ENCODE measurements at places on chromosomes 4 and X. TPM values are rescaled to one million over a fixed set of nuclear protein-coding genes. Genes with fewer than 3 reads are reported as not detected.

Gene TIGD4
- 0.19 TPM for polyA plus RNA-seq

Gene PHOX2B
- not detected for polyA plus RNA-seq

Gene USP17L15
- polyA plus RNA-seq = not detected

Gene PPEF2
- polyA plus RNA-seq = not detected

Gene TMEM150C
- 3.3 TPM for polyA plus RNA-seq

Gene DAPP1
- 1.8 TPM for polyA plus RNA-seq

Gene FDCSP
- polyA plus RNA-seq = not detected

DNA sequence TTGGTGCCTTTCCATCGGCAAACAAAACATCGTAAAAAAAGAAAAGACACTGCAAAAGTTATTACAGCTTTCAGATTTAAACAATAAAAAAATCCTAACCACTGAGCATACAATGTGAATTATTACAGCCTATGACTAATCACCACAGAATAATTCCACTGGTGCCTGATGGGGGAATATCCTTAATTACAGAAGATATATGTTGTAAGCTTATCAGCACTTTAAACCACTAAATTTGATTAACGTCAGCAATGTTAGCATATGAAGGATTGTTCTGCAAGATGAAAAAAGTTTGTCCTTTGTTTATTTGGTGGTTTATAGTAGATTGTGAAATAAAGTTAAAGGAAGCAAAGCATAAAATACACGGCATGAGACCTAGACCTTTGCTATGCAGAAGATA, 210.2 kb upstream of the ADAMTS3 start:
- no peak overlapping the region for H3K4me3 ChIP-seq
- H3K27ac ChIP-seq = no peak overlapping the region

DNA sequence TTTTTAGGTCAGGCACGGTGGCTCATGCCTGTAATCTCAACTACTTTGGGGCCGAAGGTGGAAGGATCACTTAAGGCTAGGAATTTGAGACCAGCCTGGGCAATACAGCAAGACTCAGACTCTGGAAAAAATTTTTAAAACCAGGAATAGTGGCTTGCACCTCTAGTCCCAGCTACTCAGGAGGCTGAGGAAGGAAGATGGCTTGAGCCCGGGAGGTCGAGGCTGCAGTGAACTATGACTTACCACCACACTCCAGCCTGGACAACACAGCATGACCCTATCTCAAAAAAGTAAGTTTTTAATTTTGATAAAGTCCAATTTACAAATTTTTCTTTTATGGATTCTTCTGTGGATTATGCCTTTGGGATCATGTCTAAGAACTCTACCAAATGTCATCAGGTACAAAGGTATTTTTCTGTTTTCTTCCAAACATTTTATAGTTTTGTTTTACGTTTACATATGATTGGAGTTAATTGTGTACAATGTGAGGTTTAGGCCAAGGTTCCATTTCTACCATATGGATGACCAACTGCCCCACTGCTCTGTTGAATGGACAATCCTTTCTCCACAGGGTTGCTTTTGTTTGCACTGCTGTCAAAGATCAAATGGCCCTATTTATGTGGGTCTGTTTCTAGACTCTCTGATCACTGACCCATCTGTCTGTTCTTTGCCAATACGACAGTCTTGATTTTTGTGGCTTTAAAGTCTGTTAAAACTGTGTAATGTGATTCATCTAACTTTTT, 48.2 kb downstream of the CPLX1 start:
- peaks cover 20% of the 10 kb centered on the region for H3K4me1 ChIP-seq
- H3K27ac ChIP-seq = no peak overlapping the region
- H3K36me3 ChIP-seq = no peaks in the 10 kb centered on the region
- H3K4me3 ChIP-seq = no peak overlapping the region
- no peak for DNase-seq
- H3K27me3 ChIP-seq = no peaks in the 10 kb centered on the region

DNA sequence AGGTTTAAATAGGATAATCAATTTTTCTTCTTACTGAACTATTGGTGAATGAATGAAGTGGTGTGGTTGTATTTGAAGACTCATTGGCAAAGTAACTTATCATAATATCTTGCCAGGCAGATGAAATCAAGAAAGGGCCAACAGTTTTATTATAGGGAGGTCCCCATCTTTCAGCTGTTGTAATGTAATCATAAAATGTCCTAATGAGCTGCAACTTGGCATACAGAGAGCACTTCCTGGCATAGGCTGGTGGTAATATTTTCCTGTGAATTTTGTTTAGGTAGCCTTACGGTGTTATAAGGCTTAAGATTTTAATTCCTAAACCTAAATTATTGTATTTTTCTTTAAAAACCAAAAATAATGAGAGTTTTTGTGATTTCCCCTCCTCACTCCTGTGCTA, 17.5 kb downstream of the FHIP1A start:
- no peak overlapping the region for H3K4me3 ChIP-seq
- no peak overlapping the region for H3K27ac ChIP-seq
- DNase-seq = no peak
- H3K27me3 ChIP-seq = no peaks in the 10 kb centered on the region
- H3K4me1 ChIP-seq = peaks cover 3% of the 10 kb centered on the region

- no peaks in the 10 kb centered on the region for H3K4me1 ChIP-seq
- no peaks in the 10 kb centered on the region for H3K27me3 ChIP-seq
- DNase-seq = peak; percentile 31
- no peak overlapping the region for H3K4me3 ChIP-seq
Observed at GRCh38 chrX:52363247-52363883, 5.5 kb upstream of the XAGE2 start.

- DNase-seq = peak; percentile 73
- no peak overlapping the region for H3K4me3 ChIP-seq
- no peaks in the 10 kb centered on the region for H3K36me3 ChIP-seq
- H3K4me1 ChIP-seq = peaks cover 9% of the 10 kb centered on the region
Observed at GRCh38 chr4:23476515-23477090, 413.2 kb downstream of the PPARGC1A start.

- no peaks in the 10 kb centered on the region for H3K36me3 ChIP-seq
- no peaks in the 10 kb centered on the region for H3K27me3 ChIP-seq
- H3K27ac ChIP-seq = peak overlapping the region; percentile 67
- no peak for DNase-seq
- H3K4me1 ChIP-seq = peaks cover 11% of the 10 kb centered on the region
Observed at GRCh38 chr4:94451051-94451694, 569 bp upstream of the PDLIM5 start.

- H3K27me3 ChIP-seq = no peaks in the 10 kb centered on the region
- H3K4me1 ChIP-seq = no peaks in the 10 kb centered on the region
- H3K27ac ChIP-seq = no peak overlapping the region
- DNase-seq = no peak
- H3K4me3 ChIP-seq = no peak overlapping the region
- no peaks in the 10 kb centered on the region for H3K36me3 ChIP-seq
Observed at GRCh38 chrX:136086521-136086920, 60.8 kb upstream of the FHL1 start.

DNA sequence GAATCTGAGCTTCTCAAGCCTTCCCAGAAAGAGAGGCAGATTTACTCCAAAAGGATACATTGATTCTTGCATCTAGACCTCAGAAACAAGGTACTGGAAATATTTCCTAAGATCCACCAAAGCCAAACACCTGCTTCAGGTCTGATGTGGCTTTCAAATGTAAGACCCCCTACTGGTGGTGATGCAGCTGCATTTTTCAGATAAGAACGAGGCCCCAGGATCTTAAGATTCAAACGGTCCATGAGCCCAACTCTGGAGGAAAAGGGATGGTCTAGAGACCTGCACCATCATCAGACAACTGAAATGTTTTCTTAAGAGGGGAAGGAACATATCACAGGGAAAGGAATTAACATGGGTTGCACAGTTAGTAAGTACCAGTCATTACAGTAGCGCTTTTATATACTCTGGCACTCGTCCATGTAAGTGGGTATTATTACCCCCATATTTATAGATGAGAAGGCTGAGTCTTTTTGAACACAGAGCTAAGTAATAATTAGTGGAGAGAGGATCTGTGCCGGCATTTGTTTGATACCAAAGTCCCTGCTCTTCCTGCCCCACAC, 73.7 kb downstream of the LEF1 start:
- H3K27ac ChIP-seq = no peak overlapping the region
- H3K4me3 ChIP-seq = no peak overlapping the region
- DNase-seq = no peak
- H3K4me1 ChIP-seq = no peaks in the 10 kb centered on the region

DNA sequence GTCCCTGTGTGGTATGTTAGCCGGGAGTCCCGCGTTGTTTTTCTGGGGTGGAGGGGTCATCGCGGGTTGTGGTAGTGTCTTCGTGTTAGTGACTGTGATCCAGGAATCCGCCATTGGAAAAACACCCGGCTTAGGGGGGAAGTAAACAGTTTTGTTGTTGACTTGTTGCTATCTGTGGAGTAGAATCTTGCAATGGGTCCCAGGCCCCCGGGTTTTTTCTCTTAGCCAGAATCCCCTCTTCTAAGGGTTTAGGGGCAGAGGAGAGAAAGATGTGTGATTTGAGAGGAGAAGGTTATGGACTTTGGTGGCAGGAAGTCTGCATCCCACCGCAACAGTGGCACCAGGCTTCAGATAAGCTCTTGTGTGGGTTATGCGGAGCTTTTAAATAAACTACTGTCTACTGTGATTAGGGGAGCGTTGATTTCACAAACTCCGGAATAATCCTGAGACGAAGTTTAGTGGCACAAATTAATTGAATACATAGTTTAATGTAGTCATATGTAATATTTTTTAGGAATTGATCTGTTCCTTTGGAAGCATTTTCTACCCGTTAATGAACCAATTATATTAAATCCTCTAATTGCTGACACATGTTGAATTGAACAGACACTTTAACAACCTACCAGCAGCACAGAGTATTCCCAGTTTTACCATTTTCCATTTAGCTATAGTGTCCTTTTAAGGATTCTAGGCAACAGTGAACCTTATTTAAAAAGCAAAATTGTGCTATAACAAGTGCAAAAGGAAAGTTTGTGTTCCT, 1.4 kb downstream of the DDX3X start:
- peak overlapping the region; percentile 76 for H3K4me3 ChIP-seq
- H3K27ac ChIP-seq = peak overlapping the region; percentile 99
- peaks cover 6% of the 10 kb centered on the region for H3K4me1 ChIP-seq
- no peak for DNase-seq
- no peaks in the 10 kb centered on the region for H3K36me3 ChIP-seq

GRCh38 chrX:28625223-28625622, 38.0 kb downstream of the IL1RAPL1 start:
- no peaks in the 10 kb centered on the region for H3K36me3 ChIP-seq
- no peaks in the 10 kb centered on the region for H3K4me1 ChIP-seq
- no peaks in the 10 kb centered on the region for H3K27me3 ChIP-seq
- H3K27ac ChIP-seq = no peak overlapping the region
- no peak overlapping the region for H3K4me3 ChIP-seq

DNA sequence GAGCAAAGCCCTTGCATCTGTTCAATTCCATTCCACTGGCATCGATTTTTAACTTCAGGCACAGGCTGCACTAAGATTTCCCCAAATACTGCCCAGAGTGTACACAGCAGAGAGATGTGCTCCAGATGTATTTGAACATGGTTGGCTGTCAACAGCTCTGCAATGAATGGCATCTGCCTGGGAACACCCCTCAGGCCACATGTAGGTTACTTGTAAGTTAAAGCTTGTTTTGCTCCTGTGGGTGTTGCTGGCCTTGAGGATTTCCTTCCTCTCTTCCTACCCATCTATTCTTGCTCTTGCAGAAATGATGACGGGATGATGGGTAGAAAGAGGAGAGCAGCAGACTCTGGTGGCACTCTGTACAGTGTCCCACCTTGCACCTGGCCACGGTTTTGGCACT, 69.3 kb upstream of the HELT start:
- H3K27me3 ChIP-seq = no peaks in the 10 kb centered on the region
- no peaks in the 10 kb centered on the region for H3K4me1 ChIP-seq
- no peak overlapping the region for H3K27ac ChIP-seq
- no peak for DNase-seq
- H3K4me3 ChIP-seq = no peak overlapping the region
- no peaks in the 10 kb centered on the region for H3K36me3 ChIP-seq

DNA sequence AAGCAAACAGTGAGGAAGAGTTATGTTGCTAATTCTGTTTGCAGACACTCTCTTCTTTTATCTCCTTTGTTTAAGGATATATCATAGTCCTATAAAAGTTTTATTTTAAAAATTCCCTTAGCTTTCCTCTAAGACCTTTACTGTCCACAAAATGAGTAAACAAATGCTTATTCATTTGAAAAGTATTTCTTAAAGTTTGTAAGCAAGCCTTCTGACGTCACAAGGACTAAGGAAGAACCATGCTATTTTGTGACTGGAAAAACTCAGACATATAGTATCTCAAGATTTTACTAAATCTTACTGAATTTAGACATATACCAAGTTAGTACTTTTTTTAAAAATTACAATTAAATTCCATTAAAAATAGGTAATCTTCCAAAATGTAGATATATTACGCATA, 5.2 kb upstream of the RBMXL3 start:
- no peak overlapping the region for H3K4me3 ChIP-seq
- H3K27me3 ChIP-seq = no peaks in the 10 kb centered on the region
- no peaks in the 10 kb centered on the region for H3K4me1 ChIP-seq
- no peak overlapping the region for H3K27ac ChIP-seq
- H3K36me3 ChIP-seq = no peaks in the 10 kb centered on the region
- DNase-seq = no peak

DNA sequence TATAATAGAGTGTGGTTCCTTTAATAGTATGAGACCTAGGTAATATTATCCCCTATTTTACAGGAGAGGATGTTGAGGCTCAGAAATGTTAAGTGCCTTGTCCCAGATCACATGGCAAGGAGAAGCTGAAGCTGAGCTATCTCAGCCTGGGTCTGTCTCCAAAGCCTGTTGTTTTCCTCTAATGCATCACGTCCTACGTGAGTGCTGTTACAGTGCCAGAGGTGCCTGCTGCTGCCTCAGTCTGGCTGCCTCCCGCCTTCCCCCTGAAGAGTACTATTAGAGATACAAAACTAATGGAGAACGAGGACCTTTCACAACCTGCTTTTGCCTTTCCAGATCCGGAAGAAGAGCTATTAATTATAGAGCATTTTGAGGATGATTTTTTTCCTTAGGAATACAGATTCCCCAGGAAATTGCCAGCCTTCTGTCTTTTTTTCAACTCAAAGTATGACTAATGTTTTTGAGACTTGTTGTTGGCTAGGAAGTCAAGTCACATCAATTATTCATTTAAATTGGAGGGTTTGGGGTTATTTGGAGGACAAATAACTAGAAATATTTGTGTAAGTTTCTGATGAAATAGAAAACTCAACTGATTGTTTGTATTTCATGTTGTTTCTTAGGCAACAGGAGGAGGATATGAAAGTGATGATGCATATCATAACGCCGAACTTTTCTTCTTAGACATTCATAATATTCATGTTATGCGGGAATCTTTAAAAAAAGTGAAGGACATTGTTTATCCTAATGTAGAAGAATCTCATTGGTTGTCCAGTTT, 43.9 kb upstream of the MTMR1 start:
- no peak for DNase-seq
- no peaks in the 10 kb centered on the region for H3K27me3 ChIP-seq
- no peak overlapping the region for H3K27ac ChIP-seq

GRCh38 chr4:54527532-54527931, 130.2 kb upstream of the KIT start:
- no peak for DNase-seq
- no peak overlapping the region for H3K27ac ChIP-seq
- H3K4me1 ChIP-seq = no peaks in the 10 kb centered on the region
- no peaks in the 10 kb centered on the region for H3K36me3 ChIP-seq
- H3K27me3 ChIP-seq = no peaks in the 10 kb centered on the region
- no peak overlapping the region for H3K4me3 ChIP-seq
